Bronchial smooth muscle cell (primary cell): ENCODE measurements at places on chromosomes 3 and 15. TPM values are rescaled to one million over a fixed set of nuclear protein-coding genes. Genes with fewer than 3 reads are reported as not detected.

Gene SPINK8
- not detected in 2 replicates for total RNA-seq

Gene C3orf22
- total RNA-seq, result not detected in 2 replicates

Gene ATP2B2
- not detected in 2 replicates for total RNA-seq

Gene P3H2
- total RNA-seq, result 2.6 and 4.3 TPM in 2 replicates

Gene EFL1
- 10.4 and 12.6 TPM in 2 replicates for total RNA-seq

Gene RYR3
- under 0.01 TPM in 2 replicates for total RNA-seq

Gene THAP10
- 1.3 and 1.5 TPM in 2 replicates for total RNA-seq

Gene ERICH6
- total RNA-seq, result under 0.01 and 0.17 TPM in 2 replicates

Gene ZPLD1
- under 0.01 TPM in 2 replicates for total RNA-seq

Gene PLSCR1
- 63.5 and 74.6 TPM in 2 replicates for total RNA-seq

Gene LDHAL6B
- total RNA-seq, result not detected in 2 replicates

Gene MGLL
- total RNA-seq, result 12.8 and 13.6 TPM in 2 replicates

Gene CLPX
- 41.5 and 47.1 TPM in 2 replicates for total RNA-seq

Gene MINAR1
- 0.43 and 0.63 TPM in 2 replicates for total RNA-seq

Gene ARHGEF26
- 0.09 and 0.95 TPM in 2 replicates for total RNA-seq

Gene CDHR4
- 0.16 and 0.43 TPM in 2 replicates for total RNA-seq

Gene EIF3J
- total RNA-seq, result 13.3 and 18.9 TPM in 2 replicates

Gene DISP2
- under 0.01 and 0.16 TPM in 2 replicates for total RNA-seq

Gene ZBBX
- not detected in 2 replicates for total RNA-seq

Gene FANCI
- total RNA-seq, result 4.2 and 8.0 TPM in 2 replicates

Gene ALS2CL
- 0.26 and 0.63 TPM in 2 replicates for total RNA-seq

Gene MORC1
- total RNA-seq, result not detected in 2 replicates

Gene SRGAP3
- 6.0 and 9.8 TPM in 2 replicates for total RNA-seq

Gene ABHD6
- 3.7 and 4.7 TPM in 2 replicates for total RNA-seq

Gene APH1B
- 12.1 and 19.4 TPM in 2 replicates for total RNA-seq

Gene ISG20
- 3.1 and 4.9 TPM in 2 replicates for total RNA-seq

Gene IL5RA
- total RNA-seq, result under 0.01 TPM in 1 of 2 replicates, not detected in the other

Gene ANKRD63
- total RNA-seq, result not detected in 2 replicates

Gene ZBTB47
- 24.4 and 45.8 TPM in 2 replicates for total RNA-seq

Gene PTPRG
- total RNA-seq, result 28.7 and 32.6 TPM in 2 replicates

Gene TMEM39A
- total RNA-seq, result 35.1 and 45.6 TPM in 2 replicates

Gene ZIC1
- not detected in 2 replicates for total RNA-seq

Gene CPLX3
- total RNA-seq, result under 0.01 TPM in 1 of 2 replicates, not detected in the other

Gene TRH
- total RNA-seq, result not detected in 2 replicates

Gene TMOD2
- 5.1 and 5.2 TPM in 2 replicates for total RNA-seq

Gene GALNT15
- total RNA-seq, result 16.0 and 27.0 TPM in 2 replicates

Gene ZNF197
- total RNA-seq, result 17.8 and 19.4 TPM in 2 replicates

Gene TRPM1
- total RNA-seq, result not detected in 2 replicates

Gene GRAMD1C
- total RNA-seq, result 4.9 and 6.8 TPM in 2 replicates

Gene MAN2A2
- total RNA-seq, result 6.8 and 11.2 TPM in 2 replicates

Gene SCG3
- total RNA-seq, result not detected in 2 replicates

Gene OXSM
- 8.8 and 9.0 TPM in 2 replicates for total RNA-seq
